ENCODE measurements at places on chromosomes 5 and 9.

- no peak for DNase-seq
Observed at GRCh38 chr5:118554981-118555380, 433.4 kb downstream of the DTWD2 start.

- no peak for DNase-seq
Observed at GRCh38 chr9:105047742-105048041, 119.7 kb upstream of the ABCA1 start.

DNA sequence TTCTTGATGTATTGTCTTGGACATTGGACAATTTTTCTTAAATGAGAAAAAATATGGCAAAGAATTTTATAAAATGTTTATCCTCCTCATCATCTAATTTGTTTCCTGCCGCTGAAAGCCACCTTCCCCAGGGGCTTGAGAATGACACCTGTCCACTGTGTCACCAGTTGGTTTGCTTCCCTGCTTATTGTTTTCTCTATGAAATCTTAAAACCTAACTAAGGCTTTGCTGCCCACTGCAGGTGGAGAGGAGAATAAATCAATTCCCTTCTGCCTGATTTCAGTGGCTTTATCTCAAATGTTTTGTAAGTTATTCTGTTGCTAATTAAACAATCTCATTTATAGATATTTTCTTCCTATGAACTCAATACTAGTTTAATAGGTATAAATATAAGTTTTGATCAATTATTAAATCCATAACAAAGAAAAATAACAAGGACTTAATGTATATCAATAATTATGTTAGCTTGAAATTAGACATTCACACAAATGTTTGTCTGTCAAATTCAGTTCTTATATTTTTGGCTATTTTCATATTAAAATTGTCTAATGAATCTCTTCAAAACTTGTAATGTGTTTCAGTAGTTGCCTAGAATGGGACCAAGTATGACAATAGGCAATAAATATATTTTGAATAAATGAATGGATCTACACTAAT is 822.5 kb downstream of the PTPRD start:
- peak; percentile 81 for DNase-seq

GRCh38 chr9:37620396-37620795 is 28.0 kb upstream of the TOMM5 start:
- no peak for DNase-seq

DNA sequence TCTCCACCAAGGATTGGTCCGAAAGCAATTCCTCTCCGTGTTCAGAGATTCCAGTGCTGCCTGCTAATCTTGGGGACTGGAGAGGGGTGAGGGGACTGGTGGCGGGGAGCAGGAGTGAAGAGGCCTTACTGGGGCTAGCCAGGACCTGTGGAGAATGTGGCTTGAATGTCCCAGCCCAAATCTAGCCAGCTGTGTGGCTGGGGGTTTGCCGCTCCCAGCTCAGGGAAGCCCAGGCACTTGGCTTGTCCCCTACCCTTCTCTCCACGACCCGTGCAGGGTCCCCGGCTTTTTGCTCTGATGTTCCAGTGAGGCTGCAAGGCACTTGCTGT is 2.4 kb downstream of the N4BP3 start:
- DNase-seq = no peak

DNA sequence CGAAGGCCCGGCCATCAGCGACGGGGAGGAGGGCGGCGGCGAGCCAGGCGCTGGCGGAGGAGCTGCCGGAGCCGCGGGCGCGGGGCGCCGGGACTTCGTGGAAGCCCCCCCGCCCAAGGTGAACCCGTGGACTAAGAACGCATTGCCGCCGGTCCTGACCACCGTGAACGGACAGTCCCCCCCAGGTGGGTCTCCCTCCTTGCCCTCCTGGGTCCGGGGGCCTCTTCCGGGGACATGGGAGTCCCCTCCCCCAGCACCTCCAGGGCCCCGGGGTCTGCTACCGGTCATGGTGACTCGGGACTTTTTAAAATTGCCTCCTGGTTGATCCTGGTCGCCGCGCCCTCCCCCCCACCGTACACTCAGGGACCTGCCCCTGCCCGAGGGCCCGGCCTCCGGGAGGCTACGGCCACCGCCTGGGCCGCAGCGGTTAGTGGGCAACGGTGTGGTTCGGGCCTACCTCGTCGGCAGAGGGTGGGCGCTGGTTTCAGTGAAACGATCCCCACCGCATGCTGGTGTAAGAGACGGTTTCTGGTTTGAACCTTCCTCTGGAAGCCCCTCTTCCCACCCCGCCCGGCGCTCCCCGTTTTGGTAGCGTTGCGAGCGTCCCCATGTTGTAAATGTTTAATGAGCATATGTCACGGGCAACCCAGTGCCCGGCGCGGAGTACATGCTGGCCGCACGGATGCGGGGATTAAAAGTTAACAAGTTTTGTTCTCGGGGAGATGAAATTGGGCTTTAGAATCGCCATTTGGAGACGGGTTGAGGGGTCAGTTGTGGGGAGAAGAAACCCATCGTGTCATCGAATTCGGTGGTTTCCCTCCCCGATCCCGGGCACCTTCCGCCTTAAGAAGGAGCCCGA is 1.1 kb downstream of the LARP1 start:
- DNase-seq = no peak

DNA sequence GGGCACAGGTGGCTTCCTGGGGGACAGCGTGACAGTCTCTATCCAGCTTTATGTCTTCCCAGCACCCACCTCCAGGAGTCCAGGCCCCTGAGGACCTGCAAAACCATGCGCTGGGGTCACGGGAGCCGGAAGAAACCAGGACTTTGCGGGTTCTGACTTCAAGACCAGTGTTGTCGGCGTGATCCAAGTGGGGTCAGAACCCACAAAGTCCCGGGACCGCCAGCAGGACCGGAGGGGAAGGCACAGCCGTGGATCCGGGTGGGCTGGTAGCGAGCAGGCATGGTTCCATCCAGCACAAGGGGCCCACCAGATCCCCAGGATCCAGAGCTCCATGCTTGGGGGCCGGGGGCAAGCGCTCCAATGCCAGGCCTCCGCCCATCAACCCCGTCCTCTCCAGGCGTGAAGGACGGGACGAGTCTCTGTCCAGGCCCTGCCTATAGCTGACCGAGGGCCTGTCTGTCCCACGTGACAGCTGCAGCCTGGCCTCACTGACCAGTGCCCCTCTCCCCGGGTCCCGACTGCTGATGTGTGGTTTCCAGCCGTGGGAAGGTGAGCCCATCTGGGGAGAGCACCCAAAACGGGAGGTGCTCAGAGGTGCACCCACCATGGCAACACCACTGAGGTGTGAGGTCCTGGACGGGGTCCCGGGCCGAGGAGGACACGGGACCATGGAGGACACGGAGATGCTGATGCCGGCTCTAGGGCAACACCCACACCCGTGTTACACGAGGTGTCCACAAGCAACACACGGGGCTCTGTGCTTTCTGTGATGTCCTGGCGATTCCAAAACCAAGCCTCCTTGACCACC is 48.9 kb downstream of the SLC12A7 start:
- DNase-seq = no peak

DNA sequence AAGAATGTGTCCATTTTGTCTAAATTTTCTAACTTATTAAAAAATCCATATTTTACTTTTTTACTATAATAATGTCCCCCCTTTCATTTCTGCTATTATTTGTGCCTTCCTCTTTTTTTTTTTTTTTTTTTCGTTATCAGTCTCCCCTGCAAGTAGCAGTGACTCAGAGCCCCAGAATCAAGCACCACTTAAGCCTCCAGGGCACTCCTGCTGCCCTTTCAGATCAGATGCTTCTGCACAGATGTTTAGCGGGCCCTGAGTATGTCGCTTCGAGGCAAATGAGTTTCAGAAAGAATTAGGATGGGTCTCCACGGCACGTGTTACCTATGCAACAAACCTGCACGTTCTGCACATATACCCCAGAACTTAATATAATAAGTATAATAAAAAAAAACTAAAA is 11.7 kb downstream of the MED7 start:
- DNase-seq = no peak
